Stimulated activated CD8-positive, alpha-beta memory T cell treated with anti-CD3 and anti-CD28 coated beads, Interleukin-15, amount 100 ng/mL, for 4 hours (primary cell): ENCODE measurements at places on chromosomes 6 and 20.

- DNase-seq = no peak
These were observed 968.5 kb upstream of the GJE1 start for GRCh38 chr6:141164042-141164743.

GRCh38 chr6:142763205-142763604 is 181.8 kb downstream of the HIVEP2 start:
- no peak for DNase-seq

DNA sequence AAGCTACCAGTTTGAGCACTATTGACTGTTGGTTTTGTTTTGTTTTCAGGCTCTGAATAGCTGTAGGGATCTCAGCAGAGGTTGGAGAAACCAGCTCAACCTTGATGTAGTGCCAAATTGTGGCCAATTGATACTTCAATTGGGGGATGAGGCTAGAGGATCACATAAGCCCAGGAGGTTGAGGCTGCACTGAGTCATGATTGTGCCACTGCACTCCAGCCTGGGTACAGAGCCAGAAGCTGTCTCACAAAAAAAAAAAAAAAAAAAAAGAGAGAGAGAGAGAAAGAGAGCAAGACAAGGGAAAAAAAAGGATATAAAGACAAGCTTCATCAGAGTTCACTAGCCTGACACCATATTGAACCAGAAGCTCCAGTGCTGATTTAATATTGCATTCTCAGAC is 702.1 kb downstream of the FRK start:
- no peak for DNase-seq

DNA sequence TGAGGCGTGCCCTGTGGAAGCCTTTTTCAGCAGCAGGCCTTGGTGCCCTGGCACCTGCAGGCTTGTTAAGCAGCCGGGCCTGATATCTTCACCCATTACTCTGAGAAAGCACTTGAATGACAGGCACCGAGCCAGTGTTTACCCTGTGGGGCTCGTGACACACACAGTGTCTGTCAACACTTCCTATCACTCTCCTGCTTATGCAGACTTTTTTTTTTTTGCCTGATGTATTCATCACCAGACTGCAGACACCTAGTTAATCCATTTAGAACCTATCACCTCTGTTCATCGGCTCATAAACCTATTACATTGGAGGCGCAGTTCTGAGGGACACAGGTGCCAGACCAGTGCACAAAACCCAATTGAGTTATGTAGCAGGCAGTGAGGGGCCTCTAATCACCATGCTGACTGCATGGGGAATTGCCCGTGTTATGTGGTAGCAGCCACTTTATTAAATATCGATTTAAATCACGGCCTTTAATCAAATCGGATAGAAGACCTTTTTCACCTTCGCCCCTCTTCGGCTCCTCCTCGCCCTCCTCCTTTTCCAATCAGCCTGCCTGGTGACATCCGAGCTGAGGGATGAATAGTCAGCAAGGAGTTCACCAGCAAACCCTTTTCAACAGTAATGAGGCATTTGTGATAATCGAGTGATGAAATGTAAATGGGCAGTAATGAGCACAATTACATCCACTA is 962.9 kb upstream of the SLC35B3 start:
- no peak for DNase-seq

GRCh38 chr20:6490849-6491248 is 276.6 kb upstream of the BMP2 start:
- no peak for DNase-seq

DNA sequence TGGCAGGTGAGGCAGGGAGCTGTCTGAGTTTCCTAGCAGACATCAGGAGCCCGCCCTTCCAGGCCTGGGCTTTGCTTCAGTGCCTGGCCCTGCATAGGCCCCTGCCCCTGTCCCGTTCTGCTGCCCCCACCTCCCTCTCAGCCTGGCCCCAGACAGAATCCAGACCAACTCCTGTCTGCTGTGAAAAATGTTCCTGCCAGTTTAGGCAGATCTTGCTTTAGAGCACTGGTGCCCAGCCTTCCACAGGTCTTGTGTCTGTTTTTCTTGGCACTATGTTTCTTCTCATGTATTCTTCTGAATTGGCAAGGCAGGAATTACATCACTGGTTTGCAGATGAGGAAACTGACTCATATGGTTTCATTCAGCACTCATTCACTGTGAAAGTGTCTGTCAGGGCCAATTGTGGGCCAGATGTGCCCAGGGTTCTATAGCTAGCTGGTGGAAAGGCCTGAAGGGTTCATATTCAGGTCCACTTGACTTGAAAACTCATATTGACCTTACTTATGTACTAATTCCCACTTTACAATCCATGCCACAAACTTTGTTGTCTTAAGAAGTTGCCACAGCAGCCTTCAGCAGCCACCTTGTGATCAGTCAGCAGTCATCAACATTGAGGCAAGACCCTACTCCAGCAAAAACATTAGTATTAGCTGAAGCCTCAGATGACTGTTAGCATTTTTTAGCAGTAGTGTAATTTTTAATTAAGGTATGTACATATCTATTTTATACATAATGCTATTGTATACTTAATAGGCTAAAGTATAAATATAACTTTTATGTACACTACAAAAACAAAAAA is 40.5 kb downstream of the HLA-F start:
- no peak for DNase-seq

DNA sequence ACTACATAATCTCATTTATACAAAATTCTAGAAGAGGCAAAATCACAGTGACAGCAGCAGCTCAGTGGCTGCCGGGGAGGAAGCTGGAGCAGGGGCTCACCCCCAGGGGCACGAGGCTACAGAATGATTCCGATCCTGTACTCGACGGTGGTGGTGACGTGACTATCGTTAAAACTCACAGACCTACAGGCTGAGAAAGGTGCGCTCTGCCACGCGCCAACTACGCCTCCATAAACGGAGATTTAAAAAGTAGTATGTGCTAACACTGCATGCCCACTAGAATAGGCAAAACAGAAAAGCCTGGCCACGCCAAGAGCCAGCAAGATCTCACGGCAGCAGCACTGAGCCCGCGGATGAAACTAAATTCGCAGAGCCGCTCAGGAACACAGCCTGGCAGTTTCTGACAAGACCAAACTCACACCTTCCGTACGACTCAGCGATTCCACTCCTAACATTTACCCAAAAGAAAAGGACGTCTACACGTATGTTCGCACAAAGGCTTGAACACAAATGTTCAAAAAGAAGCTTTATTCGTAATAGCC is 25.2 kb downstream of the TAF4 start:
- DNase-seq = no peak

DNA sequence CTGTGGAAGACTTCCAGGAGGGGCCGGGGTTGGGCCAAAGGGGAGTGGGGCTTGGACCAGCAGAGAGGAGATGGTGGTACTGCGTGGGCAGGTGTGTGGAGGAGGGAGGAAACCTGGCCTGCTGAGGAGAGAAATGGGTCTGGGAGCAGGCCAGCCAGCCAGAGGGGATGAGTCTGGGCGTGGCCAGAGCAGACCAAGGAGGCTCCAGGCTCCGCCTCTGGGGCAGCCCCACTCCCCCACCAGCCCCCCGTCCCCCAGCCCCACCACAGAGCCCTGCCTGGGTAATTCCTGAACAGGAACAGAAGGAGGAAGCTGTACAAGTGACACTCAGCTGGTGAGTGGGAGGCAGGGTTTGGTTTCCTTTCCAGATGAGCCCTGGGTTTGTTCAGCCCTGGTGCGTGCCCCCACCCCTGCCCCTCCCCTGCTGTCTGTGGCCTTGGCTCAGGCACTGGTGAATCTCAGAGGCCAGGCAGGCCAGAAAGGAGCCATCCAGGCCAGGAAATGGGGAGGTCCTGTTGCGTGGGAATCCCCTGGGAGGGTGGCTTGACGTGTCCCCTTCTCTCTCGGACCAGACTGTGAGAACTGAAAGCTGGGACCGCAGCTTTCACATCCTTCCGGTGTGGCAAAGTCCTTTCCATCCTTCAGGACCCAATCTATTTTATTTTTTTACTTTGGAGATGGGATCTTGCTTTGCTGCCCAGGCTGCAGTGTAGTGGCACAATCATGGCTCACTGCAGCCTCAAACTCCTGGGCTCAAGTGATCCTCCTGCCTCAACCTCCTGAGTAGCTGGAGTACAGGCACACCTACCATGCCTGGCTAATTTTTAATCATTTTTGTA is 9.4 kb upstream of the SRC start:
- DNase-seq = peak; percentile 22

- no peak for DNase-seq
These were observed 691.8 kb downstream of the QKI start for GRCh38 chr6:164106345-164106769.

DNA sequence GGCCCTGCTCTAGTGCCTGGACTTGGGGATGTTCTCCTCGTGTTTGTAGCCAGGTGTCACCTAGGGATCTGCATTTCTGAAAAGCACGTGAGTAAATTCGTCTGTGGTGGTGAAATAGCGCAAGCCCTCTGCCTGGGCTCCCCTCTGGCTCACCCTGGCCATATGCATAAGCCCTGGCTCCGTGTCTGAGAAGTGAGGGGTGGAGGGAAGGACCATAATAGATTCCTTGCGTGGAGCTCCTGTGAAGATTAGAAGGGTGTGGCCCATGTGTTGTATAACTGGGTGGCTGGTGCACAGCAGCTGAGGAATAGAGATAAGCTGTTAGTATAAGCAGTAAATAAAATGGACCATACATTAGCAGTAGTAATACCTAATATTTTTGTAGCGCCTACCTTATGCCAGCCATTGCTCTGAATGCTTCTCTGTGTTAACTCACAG is 4.8 kb downstream of the BCAS1 start:
- no peak for DNase-seq

- DNase-seq = no peak
These were observed 115.1 kb downstream of the JAG1 start for GRCh38 chr20:10558635-10559187.

DNA sequence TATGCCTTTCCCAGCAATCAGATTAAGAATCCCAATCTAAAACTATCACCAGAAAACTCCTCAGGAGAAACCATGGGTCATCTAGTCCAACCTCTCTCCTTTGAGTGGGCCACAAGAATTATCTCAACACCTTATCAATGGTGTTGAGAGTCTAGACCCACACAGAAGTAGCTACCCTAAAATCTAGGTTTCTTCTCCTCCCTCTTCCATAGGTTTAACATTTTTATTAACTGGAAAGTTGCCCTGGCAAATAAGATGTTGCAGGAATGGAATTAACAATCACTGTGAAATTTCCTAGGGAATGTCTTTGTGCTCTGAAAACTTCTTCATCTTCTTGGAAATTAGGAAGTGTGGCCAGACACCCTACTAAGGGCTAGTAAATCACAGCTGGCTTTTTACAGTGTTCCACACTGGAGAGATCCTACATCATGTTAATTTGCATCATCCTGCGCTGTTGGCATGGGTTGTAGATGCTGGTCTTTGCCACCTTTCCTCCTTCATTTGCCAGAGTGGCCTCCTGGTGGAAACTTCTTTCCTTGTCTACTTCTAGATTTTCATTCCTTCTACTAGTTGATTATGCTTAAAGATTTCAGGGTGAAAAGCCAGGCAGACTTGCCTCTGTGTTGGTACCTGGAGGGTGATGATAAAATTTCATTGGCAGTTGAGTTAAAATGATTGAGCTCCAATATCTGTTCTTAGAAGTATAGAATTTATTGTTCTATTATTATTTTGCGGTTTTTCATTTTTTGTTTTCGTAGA is 2.7 kb downstream of the TNFAIP3 start:
- DNase-seq = no peak

DNA sequence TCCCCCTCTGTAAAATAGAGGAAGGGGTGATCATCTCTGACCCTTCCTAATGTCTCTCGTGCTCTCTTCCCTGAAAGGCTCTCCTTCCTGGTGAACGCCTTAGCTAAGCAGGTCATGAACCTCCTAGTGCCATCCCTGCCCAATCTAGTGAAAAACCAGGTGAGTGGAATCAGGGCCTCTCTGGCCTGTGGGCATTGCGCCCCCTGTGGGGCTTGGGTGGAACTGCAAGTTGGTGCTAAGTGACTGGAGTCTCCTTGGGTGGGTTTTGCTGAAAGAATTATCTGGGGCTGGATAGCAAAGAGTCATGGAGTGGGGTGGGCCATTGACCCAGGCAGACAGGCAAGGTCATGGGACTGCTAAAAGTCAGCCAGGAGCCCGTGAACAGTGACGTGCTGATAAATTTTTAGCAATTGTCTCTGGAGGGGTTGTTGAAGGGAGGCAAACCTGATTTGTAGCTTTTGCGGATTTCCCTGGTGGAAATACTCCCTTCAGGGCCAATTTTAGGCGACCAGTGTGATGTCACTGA is 8.9 kb downstream of the BPIFB1 start:
- peak; percentile 21 for DNase-seq

DNA sequence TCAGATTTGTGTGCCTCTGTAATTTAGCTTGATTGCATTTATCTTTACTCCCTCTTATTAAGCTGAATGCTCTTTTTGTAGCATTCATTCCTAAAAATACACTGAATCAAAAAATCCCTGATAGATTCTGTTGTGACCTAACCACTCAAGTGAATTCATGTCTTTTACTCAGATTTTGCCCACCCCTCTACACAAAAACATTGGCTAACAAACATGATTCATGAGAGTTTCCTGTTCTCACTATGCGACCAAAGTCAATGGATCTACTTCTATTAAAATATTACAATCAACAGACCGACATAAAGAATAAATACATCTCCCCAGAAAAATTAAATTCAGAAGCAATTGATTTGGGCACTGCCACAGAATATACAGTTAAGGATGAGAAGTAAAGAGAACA is 99.5 kb upstream of the THEMIS start:
- DNase-seq = no peak

GRCh38 chr6:105193647-105194046 is 13.8 kb upstream of the POPDC3 start:
- DNase-seq = no peak

- DNase-seq = no peak
These were observed 67.7 kb downstream of the ARHGAP18 start for GRCh38 chr6:129642322-129642721.

GRCh38 chr6:91412532-91412931 is 825.7 kb upstream of the MAP3K7 start:
- DNase-seq = no peak

GRCh38 chr6:170193326-170193821 is 97.5 kb downstream of the DLL1 start:
- no peak for DNase-seq

DNA sequence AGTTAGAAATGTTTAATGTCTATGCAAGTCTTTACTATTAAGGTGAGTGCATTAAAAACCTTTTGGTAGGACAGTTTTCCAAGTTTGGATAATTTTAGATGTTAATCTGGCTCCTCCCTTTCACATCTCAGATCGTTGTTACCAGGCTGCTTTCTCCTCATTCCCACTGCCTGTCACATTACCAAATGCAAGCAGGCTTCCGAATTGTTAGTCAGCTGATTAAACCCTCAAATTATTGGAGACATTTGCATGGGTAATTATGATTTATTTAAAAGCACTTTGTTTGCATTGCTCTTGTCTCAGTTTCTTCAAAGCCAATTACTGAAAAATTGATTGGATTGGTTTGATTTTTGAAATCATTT is 816.5 kb downstream of the KIF16B start:
- DNase-seq = no peak

- DNase-seq = no peak
These were observed 42.1 kb downstream of the SMAP1 start for GRCh38 chr6:70709826-70710225.
